CD4-positive, alpha-beta memory T cell (primary cell): ENCODE measurements at places on chromosomes 12 and 14. TPM values are rescaled to one million over a fixed set of nuclear protein-coding genes. Genes with fewer than 3 reads are reported as not detected.

GRCh38 chr12:83996671-83997070 lies 915.9 kb downstream of the SLC6A15 start:
- no peaks in the 10 kb centered on the region for H3K36me3 ChIP-seq
- no peaks in the 10 kb centered on the region for H3K27me3 ChIP-seq
- H3K4me3 ChIP-seq: no peak overlapping the region
- no peaks in the 10 kb centered on the region for H3K4me1 ChIP-seq
- H3K27ac ChIP-seq: no peak overlapping the region

GRCh38 chr14:57575482-57575881 lies 81.8 kb upstream of the CCDC198 start:
- no peaks in the 10 kb centered on the region for H3K36me3 ChIP-seq
- no peaks in the 10 kb centered on the region for H3K4me1 ChIP-seq
- DNase-seq: no peak
- no peaks in the 10 kb centered on the region for H3K27me3 ChIP-seq

The SSPN gene
- total RNA-seq: not detected

The PTCSC3 gene
- not detected for total RNA-seq

- no peak overlapping the region for H3K27ac ChIP-seq
- no peaks in the 10 kb centered on the region for H3K4me1 ChIP-seq
- no peaks in the 10 kb centered on the region for H3K36me3 ChIP-seq
- no peaks in the 10 kb centered on the region for H3K27me3 ChIP-seq
- no peak for DNase-seq
Observed at GRCh38 chr14:23432946-23433345, 2.5 kb downstream of the MYH7 start.

- no peak overlapping the region for H3K4me3 ChIP-seq
- no peaks in the 10 kb centered on the region for H3K27me3 ChIP-seq
- DNase-seq: no peak
Observed at GRCh38 chr12:6964605-6965025, 5.8 kb downstream of the PHB2 start.

- no peak overlapping the region for H3K4me3 ChIP-seq
- no peaks in the 10 kb centered on the region for H3K36me3 ChIP-seq
- no peaks in the 10 kb centered on the region for H3K27me3 ChIP-seq
Observed at GRCh38 chr14:105880616-105881015, 354.2 kb downstream of the TMEM121 start.

GRCh38 chr12:47415054-47415453 lies 290.8 kb downstream of the RPAP3 start:
- H3K4me1 ChIP-seq: peaks cover 26% of the 10 kb centered on the region
- no peaks in the 10 kb centered on the region for H3K27me3 ChIP-seq
- H3K27ac ChIP-seq: no peak overlapping the region
- H3K36me3 ChIP-seq: no peaks in the 10 kb centered on the region
